CD4-positive, alpha-beta T cell treated with Interleukin-21 for 1 hour (primary cell): ENCODE measurements at places on chromosomes 3 and 15.
A peak's percentile ranks its signal among the peaks of the same experiment; 100 is the strongest.

DNA sequence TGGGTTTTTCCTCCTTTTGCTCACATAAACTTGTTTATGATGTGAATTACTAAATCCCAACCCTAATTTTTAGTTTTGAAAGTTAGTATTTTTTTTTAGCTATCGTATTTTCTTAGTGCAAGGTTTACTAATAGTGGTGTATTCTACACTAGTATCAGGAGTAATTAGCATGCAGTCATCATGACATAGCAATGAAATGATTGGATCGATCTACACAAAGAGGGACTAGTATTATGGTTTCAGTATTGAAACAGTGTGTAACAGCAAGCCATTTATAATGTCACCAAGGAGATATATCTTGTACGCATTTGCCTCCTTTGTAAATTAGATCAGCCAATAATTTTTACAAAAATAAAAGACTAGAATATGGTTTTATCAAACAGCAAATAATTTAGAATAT lies 38.7 kb downstream of the RNF111 start:
- DNase-seq = no peak

- DNase-seq = no peak
These were observed 34.4 kb downstream of the RYK start for GRCh38 chr3:134216191-134216764.

DNA sequence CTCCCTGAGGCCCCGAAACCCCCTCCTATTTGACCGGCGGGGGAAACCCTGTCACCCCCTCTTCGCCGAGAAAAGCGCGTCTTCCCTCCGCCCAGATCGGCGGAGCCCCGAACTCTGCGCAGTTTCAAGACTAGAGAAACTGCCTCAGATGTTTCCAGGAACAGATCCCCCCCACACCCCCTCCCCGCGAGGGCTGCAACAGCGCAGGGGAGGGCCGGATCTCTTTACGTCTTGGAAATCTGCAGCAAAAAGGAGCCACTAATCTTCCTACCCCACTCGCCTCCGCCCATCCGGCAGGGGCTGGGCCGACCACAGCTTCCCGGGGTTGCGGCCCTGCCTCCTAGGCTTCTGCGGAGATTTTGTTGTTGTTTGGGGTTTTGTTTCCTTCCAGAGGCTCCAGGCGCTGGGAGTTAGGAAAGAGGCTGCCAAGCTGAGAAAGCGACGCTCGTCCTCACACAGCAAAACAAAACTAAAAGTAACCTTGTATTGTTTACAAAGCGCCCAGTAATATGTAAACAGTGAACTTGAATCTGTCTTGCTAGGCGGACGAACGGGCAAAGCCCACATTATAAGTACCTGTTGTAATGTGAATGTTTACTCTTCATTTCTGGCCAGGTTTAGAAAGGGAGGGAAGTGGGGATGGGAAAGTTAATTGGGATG lies 2.2 kb downstream of the FOXB1 start:
- DNase-seq = peak; percentile 68

- no peak for DNase-seq
These were observed 79.5 kb upstream of the LIPC start for GRCh38 chr15:58352026-58352929.

- no peak for DNase-seq
These were observed 93.5 kb downstream of the FLNB start for GRCh38 chr3:58101499-58102389.
